Activated T-helper 1 cell treated with anti-CD3 and anti-CD28 coated beads, Interleukin-12 subunit alpha, Interleukin-12 subunit beta, Interleukin-2, Interleukin-4 antibody, amounts not matched to agents 30 ng/mL and 10 ng/mL and 1 ng/mL, durations not matched to agents 14 hours and 24 hours and 36 hours (primary cell): ENCODE measurements at places on chromosomes 16 and 17.

DNA sequence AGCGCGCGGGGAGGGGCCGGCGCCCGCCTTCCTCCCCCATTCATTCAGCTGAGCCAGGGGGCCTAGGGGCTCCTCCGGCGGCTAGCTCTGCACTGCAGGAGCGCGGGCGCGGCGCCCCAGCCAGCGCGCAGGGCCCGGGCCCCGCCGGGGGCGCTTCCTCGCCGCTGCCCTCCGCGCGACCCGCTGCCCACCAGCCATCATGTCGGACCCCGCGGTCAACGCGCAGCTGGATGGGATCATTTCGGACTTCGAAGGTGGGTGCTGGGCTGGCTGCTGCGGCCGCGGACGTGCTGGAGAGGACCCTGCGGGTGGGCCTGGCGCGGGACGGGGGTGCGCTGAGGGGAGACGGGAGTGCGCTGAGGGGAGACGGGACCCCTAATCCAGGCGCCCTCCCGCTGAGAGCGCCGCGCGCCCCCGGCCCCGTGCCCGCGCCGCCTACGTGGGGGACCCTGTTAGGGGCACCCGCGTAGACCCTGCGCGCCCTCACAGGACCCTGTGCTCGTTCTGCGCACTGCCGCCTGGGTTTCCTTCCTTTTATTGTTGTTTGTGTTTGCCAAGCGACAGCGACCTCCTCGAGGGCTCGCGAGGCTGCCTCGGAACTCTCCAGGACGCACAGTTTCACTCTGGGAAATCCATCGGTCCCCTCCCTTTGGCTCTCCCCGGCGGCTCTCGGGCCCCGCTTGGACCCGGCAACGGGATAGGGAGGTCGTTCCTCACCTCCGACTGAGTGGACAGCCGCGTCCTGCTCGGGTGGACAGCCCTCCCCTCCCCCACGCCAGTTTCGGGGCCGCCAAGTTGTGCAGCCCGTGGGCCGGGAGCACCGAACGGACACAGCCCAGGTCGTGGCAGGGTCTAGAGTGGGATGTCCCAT is 232.8 kb downstream of the SEC14L1 start:
- peak; percentile 45 for DNase-seq

- no peak for DNase-seq
Observed at GRCh38 chr16:19168371-19169081, 486 bp downstream of the SYT17 start.

DNA sequence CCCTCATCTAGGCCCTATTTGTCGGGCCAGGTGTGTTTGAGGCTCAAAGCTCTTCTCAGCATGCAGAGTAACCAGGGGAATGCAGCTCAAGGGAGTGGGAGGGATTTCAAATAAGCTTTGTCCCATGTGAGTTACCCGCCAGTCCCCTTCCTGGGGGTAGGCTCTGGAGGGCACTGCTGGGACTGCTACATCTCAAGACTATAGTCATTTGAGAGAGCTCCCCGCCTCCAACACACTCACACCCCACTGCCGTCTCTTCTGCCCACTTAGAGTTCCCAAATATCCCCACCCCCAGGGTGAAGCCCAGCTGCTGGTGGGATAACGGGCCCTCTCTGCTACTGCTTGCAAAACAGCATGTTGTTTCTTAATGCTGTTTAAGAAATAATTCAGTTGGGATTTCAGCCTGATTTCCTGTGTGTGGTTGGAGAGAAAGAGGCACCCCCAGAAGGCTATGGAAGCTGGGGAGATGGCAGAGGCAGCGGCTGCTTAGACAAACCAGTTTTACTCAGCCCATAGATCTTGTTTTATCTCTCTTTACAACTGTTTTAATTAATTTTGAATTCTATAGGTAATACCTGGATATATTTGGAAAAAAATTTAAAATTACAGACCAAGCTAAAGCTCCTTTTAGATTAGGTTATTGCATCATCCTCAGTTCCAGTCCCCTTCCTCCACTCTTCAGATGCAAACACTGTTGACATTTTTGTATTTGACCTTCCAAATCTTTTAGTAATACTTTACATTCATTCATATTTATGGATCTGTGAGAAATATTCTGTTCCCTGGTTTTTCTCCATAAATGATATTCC is 4.1 kb upstream of the MPO start:
- no peak for DNase-seq

- DNase-seq, result no peak
Observed at GRCh38 chr17:32995416-32996045, 3.9 kb downstream of the SPACA3 start.
